CD4-positive, alpha-beta T cell treated with Interleukin-15 for 1 hour (primary cell): ENCODE measurements at places on chromosomes 2 and 18.

DNA sequence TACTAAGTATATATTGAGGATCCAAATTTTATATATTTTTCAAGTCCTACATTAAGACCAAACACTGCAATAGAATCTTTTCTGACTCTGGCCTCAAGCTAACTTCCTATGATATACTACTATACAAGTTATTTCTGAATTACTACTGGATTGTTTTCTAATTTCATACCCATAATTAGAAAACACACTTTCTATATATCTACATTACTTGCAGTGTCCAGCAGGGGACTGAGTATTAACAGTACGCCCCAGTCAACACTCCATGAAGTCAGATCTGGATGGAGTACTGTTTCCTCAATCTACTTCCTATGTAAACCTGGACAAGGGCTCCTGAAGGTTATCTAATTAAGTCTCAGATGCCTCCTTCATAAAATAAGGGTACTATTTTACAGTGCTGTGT is 26.5 kb downstream of the RMP24 start:
- no peak for DNase-seq

DNA sequence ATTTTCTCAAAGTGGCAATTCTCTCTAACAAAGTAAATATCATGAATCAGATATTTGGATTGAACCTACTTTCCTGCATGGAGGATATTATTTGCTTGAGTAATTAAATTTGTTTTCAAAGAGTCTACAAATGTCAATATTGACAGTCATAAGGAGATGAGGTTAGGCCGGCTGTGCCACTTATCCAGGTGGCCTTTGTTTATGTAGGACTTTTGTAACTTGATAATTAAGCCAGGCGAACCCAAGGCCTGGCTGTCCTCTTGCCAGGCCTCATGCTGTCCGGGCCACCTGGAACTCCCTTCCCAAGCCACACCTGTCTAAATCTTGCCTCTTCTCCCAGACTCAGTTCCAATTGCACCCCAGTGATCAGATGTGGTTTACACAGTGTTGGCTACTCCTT is 255.2 kb downstream of the ACKR3 start:
- no peak for DNase-seq

DNA sequence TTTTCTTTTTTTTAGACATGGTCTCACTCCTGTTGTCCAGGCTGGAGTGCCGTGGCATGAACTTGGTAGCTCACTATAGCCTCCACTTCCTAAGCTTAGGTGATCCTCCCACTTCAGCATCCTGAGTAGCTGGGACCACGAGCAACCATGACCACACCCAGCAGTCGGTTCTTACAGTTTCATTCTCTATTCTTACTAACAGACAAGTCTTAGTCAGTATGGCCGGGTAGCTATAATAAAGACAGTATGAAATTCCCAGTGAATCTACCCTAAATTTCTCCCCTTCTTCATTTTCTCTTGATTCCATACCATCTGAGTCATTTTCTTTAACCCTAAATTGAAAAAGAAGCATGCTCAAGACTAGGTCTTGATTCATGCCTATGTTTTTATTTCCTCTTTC is 775.3 kb upstream of the NRXN1 start:
- no peak for DNase-seq

DNA sequence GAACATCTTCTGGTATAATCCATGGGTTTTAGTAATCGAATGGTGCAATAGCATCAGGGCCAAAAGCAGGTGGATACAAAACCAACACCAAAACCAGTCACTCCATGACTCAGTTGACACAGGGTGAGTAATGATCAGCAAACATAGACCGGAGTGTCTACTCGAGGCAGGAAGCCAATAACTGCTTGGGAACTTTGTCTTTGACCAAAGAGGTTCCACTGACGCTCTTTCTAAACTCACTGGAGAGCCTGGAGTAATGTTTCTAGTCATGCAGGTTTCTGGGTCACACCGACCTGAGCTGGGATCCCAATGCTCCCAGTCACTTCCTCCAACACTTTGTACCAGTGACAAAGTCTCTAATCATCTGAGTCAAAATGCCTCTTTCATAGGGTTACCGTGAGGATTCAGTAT is 30.9 kb downstream of the MREG start:
- DNase-seq: no peak

- no peak for DNase-seq
Observed at GRCh38 chr2:216777637-216778273, 82.1 kb downstream of the TNP1 start.

DNA sequence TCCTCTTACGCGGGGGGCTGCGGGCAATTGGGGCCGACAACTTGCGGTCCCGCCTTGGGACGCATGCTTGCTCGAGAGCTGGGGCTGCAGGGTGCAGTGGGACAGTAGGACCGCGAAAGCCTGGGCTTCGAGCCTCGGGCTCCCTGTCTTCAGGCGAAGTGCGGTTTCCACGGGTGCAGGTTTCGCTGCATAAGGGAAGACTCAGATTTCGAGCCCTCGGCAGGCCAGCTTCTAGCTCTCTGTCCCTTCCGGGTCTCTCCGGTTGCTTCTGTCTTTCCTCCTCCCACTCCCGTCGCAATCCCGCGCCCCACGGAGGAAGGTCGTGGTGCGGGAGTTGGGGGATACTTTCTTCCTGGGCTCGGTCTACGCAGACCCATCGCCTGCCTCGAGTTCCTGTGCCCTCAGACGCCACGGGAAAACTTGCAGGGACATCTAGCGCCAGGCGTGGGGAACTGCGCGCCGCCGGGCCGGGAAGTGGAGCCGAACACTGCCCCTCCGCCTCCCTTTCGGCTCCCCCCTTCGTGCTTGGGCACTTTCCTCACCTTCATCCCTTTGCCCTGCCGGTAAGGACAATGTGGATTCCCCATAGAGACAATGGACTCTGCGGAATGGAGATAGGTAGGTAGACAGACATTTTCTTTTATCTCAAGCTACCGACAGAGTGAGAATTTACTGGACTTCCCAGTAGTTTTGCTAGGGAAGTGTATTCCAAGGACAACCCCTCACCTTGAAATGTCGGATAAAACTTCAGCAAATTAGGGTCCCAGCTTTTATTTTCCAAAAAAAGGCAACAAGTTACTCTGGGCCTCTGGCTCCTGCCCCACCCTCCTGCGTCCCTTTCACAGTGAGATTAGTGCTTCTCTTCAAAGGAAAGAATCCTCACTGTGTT is 4.2 kb upstream of the HOXD13 start:
- no peak for DNase-seq
